ENCODE measurements at places on chromosomes 1 and 21.

GRCh38 chr1:206895837-206896242 lies 1.4 kb upstream of the IL24 start:
- DNase-seq = no peak

DNA sequence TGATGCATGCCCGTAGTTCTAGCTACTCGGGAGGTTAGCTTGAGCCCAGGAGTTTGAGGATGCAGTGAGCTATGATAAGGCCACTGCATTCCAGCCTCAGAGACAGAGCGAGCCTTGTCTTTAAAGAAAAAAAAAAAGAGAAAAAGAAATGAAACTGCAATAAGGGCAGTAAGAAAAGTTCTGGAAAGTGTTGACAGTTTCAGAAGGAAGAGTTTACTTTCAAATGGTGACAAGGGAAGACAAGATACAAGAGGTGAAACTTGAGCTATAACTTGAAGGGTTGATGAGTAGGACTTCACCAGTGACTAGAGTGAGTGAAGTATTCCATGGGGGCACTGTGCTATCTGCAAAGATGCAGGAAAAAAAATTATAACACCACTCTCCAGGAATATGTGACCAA lies 125.0 kb downstream of the AKT3 start:
- DNase-seq = no peak

GRCh38 chr1:179586107-179586823 lies 5.4 kb upstream of the TDRD5 start:
- DNase-seq = no peak

- no peak for DNase-seq
Observed at GRCh38 chr1:229856009-229856650, 210.9 kb upstream of the GALNT2 start.

- DNase-seq = no peak
Observed at GRCh38 chr1:229318056-229318455, 24.8 kb downstream of the CCSAP start.

DNA sequence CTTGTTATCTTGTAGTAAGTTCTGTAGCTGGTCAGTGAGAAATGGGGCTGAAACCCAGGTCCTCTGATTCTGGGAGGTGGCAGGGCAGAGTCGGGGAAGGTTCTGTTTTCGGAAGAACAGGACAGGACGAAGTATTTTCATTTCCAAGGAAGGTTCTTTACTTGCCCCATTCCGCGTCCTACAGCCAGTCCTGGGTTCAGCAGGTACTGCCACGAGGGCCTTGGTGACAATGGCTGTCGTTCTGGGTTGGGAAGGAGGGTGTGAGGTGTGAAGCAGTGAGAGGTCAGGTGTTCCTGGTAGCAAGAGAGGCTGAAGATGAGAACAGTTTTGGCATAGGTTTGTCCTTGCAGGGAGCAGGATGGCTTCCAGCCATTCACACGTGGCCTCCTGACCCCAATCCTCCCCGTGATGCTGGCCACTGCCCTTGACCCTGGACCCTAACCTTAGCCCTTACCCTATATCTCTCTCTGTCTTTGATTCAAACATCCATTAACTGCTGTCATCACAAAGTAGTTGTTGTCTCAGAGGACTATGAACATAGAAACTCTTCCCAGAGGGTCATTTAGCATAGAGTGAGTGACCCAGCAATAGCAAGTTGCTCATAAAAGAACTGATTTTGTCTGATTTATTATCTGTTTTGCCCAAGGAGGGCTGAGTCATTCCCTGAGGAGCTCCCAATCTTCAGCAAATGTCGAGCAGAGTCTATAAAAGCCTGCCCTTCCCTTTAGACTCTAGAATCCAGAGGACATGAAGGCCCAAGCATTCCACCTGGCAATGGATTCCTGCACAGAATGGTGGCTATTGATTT lies 25.0 kb downstream of the VASH2 start:
- DNase-seq = no peak

GRCh38 chr1:181150273-181150672 lies 61.8 kb downstream of the IER5 start:
- DNase-seq = no peak

DNA sequence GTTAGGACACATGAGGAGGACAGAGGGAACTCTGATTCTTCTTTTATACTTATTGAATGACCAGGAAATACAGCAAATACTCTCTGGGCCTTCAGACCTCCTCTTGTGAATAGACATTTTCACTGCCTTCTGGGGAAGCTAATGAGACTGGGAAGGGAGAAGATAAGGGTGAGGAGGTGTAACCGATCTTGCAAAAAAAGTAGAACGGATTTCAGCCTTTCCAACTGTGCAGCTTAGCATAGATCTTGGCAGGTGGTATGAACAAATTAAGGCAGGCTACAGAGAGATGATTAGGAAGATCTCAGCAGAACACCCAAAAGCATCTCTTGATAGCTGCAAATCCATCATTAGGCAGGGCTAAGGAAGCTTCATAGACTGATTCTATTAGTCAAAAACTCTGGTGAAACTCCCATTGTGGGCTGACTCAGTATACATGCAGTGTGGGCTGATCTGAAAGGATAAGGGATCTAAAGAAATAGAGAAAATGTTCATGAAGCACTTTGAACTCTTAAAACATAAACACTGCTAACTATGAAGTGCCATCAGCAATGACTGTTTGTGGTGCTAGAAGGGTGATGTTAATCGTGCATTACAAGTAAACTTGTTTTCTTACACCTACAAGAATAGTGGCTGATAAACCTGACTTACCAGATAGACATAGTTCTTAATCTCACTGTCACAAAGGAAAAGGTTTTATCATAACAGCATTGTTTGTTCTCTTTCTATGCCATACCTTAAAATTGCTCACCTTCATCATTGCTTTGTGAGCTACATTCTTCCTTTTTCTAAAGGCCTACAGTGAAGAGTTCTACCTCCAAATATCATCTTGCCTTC lies 85.5 kb upstream of the PALMD start:
- DNase-seq = no peak

DNA sequence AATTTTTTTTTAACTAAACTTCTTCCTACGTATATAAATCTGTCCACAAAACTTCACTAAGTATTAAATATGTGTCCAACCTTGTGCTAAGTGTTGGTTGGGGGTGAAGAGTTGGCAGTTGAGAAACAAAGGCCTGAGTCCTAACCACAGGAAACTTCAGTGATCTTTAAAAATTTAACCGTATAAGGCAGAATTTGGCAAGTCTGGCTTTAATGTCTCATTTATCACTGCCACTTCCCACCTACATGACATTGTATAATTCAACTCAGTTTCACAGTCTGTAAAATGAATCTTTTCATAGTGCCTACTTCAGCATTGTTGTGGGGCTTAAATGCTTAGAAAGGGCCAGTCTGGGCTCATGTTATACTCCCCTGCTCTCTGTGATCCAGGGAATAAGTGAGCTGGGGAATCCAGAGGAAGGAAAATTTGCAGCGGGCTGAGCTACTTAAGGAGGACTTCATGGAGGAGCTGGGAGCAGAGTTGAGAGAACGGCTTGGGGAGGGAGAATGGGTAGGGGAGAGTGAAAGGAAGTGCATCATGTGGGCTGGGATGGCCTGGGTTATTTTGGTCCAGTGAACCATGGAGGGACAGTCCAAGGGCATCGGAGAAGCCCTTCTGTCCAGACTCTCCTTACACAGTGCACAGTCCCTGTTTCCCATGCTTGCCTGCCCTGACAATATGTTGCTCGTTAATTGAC lies 14.5 kb downstream of the IFNAR2 start:
- no peak for DNase-seq

GRCh38 chr1:29202053-29202452 lies 20.4 kb upstream of the SRSF4 start:
- no peak for DNase-seq

DNA sequence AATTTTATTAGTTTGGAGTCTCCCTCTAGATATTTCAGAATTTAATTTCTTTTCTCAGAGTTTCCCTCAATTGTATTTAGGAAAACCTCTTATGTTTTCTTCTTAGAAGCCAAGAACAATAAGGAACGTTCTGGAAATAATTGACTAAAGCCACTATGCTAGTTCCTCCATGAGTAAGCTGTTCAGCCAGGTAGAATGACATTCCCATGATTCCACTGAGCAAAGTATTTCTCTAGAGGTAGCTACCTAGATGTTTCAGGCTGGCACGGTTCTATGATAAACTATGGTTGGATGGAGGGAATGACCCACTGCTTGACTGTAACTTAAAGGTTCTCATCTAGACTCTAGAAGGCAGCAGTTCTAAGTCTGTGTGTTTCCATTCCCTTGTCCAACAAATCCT lies 62.4 kb downstream of the CLDN17 start:
- DNase-seq = no peak

- no peak for DNase-seq
Observed at GRCh38 chr1:245825128-245825901, 670.5 kb downstream of the KIF26B start.

GRCh38 chr1:6835139-6835538 lies 49.9 kb downstream of the CAMTA1 start:
- DNase-seq = no peak

GRCh38 chr1:179372160-179372559 lies 6.4 kb downstream of the AXDND1 start:
- DNase-seq = no peak

DNA sequence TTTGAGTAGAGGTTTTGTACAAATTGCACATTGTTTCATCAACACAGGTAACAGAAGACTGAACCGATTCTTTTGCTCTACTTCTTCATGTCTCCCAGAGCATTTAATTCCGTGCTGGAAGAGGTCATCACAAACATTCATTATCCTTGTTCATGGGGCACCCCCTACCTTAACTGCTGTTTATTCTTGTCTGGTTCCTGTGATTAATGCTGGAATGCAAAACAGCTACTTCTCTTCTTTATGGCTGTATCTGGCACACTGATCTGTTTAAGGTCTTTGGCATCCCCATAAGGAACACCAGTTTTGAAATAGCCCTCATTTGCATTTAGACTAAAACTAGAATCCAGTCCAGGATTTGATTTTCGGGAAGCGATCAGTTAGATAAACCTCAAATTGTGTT lies 42.2 kb downstream of the NTNG1 start:
- no peak for DNase-seq

DNA sequence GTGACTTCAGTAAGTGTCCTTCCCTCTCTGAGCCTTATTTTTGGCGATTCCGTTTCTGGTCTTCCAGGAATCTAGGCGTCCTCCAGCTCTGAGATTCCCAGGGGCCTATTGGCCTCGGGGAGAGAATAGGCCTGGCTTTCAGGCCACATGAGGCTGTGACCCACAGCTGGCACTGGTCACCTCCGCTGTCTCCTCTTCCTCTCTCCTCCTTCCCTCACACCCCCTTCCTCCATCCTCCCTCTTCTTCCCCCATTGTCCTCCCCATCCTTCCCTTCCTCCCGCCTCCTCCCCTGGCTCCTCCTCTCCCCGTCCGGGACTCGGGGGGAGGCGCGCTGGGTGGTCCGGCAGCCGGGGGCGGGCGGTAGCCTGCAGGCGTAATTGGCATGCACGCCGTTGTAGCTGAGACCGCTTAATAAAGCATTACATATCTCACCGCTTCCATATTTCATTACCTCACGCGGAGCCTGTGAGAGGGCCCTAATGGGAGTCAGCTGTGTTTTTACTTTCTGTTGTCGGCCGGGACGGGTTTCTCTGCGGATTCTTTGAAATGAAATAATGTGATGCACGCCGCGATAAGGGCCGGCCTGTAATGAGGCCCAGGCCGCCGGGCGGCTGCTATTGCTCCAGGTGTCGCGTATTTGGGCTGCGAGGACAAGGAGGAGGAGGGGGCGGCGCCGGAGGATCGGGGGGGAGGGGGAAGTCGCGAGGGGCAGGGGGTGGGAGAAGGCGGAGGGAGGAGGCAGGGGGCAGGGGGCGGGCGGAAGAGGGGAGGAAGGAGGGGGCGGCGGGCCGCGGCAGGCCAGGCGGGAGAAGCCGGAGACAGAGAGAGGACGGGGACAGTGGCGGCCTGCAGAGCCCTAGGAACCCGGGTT lies 95.3 kb downstream of the FOXD2 start:
- DNase-seq = no peak

GRCh38 chr1:192959657-192960186 lies 99.4 kb downstream of the UCHL5 start:
- DNase-seq = no peak

GRCh38 chr1:42221952-42222606 lies 57.5 kb upstream of the GUCA2A start:
- no peak for DNase-seq

GRCh38 chr1:220121791-220122530 lies 28.0 kb downstream of the IARS2 start:
- no peak for DNase-seq

DNA sequence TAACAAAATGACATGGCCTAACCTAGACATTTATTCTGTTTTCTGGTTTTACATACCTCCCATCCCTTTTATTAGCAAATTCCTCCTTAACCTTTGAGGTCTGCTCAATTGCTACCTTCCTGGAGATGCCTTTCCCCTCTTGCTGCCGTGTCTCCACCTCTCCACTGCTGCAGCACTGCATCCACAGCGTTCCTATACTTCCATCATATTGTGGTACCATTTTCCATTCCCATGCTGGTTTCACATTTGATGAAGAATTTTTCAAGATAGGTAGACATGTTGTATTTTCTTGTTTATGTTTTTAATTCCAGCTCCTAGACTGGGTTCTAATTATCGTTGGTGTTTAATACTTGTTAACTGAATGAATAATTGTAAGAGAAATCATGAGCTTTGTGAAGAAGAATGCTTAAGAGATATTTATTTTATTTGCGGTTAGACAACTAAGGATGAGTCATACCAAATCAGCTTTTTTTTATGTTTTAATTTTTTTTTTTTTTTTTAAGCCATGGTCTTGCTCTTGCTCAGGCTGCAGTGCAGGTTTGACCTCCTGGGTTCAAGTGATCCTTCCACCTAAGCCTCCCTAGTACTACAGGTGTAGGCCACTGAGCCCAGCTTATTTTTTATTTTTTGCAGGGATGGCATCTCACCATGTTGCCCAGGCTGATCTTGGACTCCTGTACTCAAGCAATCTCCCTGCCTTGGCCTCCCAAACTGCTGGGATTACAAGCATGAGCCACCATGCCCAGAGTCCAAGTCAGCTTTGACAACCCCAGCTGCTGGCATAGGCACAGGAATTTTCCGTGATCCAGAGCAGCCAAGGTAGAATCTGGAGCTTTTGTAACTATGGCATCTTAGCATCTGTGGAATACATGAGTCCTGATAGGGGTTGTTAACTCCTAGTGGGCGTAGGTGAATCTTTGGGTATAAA lies 44.0 kb downstream of the ATP6V1G3 start:
- no peak for DNase-seq

- no peak for DNase-seq
Observed at GRCh38 chr1:7458946-7459345, 312.1 kb upstream of the VAMP3 start.

DNA sequence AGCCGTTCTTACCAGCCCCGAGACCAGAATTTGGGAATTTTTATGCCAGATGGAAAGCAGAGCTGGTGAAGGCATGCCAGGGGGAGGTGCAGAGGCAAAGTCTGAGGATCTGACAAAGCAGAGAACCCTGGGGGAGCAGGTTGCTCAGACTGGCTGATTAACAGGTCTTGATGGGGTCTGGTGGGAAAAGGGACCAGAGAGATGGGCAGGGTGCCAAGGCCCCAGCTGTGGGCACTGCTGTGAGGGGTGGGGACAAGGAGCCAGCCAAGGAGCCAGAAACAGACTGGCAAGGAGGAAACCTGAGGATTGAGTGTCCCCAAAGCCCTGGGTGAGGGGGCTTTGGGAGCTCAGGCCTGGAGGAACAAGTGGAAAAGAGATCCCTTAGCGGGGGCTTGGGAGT lies 21.4 kb downstream of the RPS6KA1 start:
- DNase-seq = no peak
